ENCODE measurements at places on chromosomes 6 and 20.

GRCh38 chr20:49529470-49529869 lies 38.5 kb downstream of the PTGIS start:
- H3K36me3 ChIP-seq: no peaks in the 10 kb centered on the region
- no peak for DNase-seq
- no peak overlapping the region for H3K27ac ChIP-seq
- H3K4me3 ChIP-seq: no peak overlapping the region

DNA sequence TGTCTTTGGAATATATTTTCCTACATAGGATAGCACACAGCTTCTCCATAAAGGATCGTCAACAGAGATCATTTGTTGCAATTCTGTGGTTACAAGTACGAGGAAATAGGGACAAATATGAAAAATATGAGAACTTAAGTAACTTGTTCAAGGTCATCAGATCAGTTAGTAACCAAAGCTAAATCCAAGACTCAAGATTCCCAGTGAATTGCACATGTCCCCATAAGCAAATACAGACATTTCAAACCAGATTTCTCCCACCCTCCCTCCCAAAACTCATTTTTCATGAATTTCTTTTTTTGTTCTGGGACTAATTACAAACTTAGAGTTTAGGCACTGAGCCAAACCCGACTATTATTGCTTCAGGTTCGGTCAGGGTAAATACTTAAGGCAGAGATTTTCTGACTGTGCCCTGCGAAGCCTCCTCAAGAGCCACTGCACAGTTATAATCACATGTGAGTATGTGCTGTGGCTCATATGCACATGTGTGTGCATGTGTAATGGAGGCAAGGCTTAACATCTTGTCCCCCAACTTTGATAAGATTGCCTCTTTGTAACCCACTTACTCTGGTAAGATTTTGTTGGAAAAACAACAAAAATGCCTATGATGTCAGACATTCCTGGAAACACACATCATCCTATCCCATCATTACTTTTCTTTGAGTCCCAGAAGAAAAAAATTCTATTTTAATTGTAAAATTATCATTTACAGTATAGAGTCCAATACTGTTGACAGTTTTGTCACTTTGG lies 216.2 kb downstream of the CD83 start:
- no peaks in the 10 kb centered on the region for H3K4me1 ChIP-seq
- H3K4me3 ChIP-seq: no peak overlapping the region
- DNase-seq: no peak
- no peaks in the 10 kb centered on the region for H3K36me3 ChIP-seq

- H3K4me3 ChIP-seq: no peak overlapping the region
- no peak overlapping the region for H3K27ac ChIP-seq
- DNase-seq: no peak
- no peaks in the 10 kb centered on the region for H3K36me3 ChIP-seq
- no peaks in the 10 kb centered on the region for H3K4me1 ChIP-seq
Measured at GRCh38 chr6:56934876-56935275, 20.0 kb upstream of the BEND6 start.

DNA sequence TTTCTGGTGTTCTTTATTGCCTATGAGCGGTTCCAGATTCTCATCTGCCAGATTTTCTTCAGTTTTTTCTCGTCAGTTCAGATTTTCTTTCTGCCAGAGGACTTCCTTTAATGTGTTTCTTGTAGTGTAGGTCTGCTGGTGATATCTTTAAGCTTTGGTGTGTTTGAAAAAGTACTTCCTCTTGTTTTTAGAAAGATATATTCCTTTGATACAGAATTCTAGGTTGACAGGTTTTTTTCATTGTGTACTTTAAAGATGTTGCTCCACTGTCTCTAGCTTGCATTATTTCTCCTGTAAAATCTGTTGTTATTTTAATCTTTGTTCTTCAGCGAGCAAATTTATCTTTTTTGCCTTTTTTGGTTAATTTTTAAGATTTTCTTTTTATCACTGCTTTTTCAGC lies 36.9 kb downstream of the ASXL1 start:
- H3K36me3 ChIP-seq: no peaks in the 10 kb centered on the region
- H3K4me1 ChIP-seq: no peaks in the 10 kb centered on the region
- H3K27me3 ChIP-seq: no peaks in the 10 kb centered on the region

- H3K36me3 ChIP-seq: no peaks in the 10 kb centered on the region
- H3K4me1 ChIP-seq: peaks cover 5% of the 10 kb centered on the region
- no peak overlapping the region for H3K4me3 ChIP-seq
- no peak for DNase-seq
- H3K27me3 ChIP-seq: peaks cover 13% of the 10 kb centered on the region
Measured at GRCh38 chr6:168442646-168443045, 1.7 kb downstream of the SMOC2 start.

- H3K27me3 ChIP-seq: no peaks in the 10 kb centered on the region
- no peaks in the 10 kb centered on the region for H3K36me3 ChIP-seq
- no peak overlapping the region for H3K27ac ChIP-seq
- DNase-seq: no peak
Measured at GRCh38 chr6:162053084-162053483, 674.5 kb downstream of the PRKN start.

- no peak for DNase-seq
- no peak overlapping the region for H3K27ac ChIP-seq
- H3K4me1 ChIP-seq: 0 out of 2 replicates have a peak, but pooled peaks cover 1% of the 10 kb centered on the region
- H3K4me3 ChIP-seq: no peak overlapping the region
- no peaks in the 10 kb centered on the region for H3K36me3 ChIP-seq
- H3K27me3 ChIP-seq: peaks cover 19% of the 10 kb centered on the region
Measured at GRCh38 chr20:22452442-22453011, 131.8 kb downstream of the FOXA2 start.

DNA sequence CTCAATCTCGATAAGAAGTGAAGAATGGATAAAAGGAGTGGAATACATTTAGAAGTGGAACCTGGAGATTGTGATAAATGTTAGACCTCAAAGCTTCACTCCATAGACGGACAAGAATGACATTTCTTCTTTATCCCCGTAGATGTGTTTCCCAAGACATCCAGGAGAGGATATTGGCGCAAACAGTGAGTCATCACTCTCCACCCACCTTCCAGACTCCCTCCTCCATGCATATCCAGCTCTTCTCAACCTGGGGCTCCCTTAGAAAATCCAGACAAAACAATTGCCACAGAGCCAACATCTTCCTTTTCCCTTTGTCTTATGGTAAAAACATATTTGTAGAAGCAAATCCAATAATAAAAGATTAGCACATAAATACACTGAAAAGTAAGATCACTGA lies 586.1 kb downstream of the PTPRT start:
- no peak overlapping the region for H3K27ac ChIP-seq
- DNase-seq: no peak
- H3K4me3 ChIP-seq: no peak overlapping the region
- H3K4me1 ChIP-seq: no peaks in the 10 kb centered on the region
- H3K27me3 ChIP-seq: no peaks in the 10 kb centered on the region

- no peak overlapping the region for H3K4me3 ChIP-seq
- no peak overlapping the region for H3K27ac ChIP-seq
- no peaks in the 10 kb centered on the region for H3K36me3 ChIP-seq
- H3K4me1 ChIP-seq: no peaks in the 10 kb centered on the region
- DNase-seq: no peak
- no peaks in the 10 kb centered on the region for H3K27me3 ChIP-seq
Measured at GRCh38 chr6:101926149-101926925, 532.8 kb downstream of the GRIK2 start.

DNA sequence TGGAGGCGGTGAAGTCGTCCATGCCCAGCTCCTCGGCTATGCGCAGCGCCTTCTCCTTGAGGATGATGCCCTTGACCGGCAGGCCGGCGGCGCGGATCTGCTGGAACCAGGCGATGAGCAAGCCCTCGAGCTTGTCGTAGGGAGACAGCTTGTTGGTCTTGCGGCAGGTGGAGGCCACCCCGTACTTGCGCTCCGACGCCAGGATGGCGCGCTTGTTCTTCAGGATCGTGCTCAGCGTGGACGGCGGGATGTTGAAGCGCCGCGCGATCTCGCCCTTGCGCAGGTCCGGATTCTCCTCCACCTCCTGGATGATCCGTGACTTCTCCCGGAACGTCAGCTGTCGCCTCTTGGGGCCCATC lies 435 bp downstream of the CENPB start:
- 0 out of 2 replicates have a peak, but pooled peaks cover 3% of the 10 kb centered on the region for H3K36me3 ChIP-seq
- no peak overlapping the region for H3K27ac ChIP-seq
- no peaks in the 10 kb centered on the region for H3K27me3 ChIP-seq
- H3K4me3 ChIP-seq: peak overlapping the region; percentile 50
- DNase-seq: no peak

- no peak overlapping the region for H3K27ac ChIP-seq
- H3K36me3 ChIP-seq: peaks cover 8% of the 10 kb centered on the region
- no peaks in the 10 kb centered on the region for H3K4me1 ChIP-seq
- no peak for DNase-seq
- H3K27me3 ChIP-seq: no peaks in the 10 kb centered on the region
- no peak overlapping the region for H3K4me3 ChIP-seq
Measured at GRCh38 chr6:148535976-148536375, 193.3 kb downstream of the SASH1 start.

- H3K4me3 ChIP-seq: no peak overlapping the region
- H3K4me1 ChIP-seq: no peaks in the 10 kb centered on the region
Measured at GRCh38 chr20:20447196-20447595, 79.3 kb downstream of the INSM1 start.

GRCh38 chr20:44768854-44769480 lies 23.3 kb downstream of the KCNK15 start:
- no peak overlapping the region for H3K27ac ChIP-seq
- no peaks in the 10 kb centered on the region for H3K4me1 ChIP-seq
- no peaks in the 10 kb centered on the region for H3K36me3 ChIP-seq
- DNase-seq: no peak
- H3K27me3 ChIP-seq: no peaks in the 10 kb centered on the region

DNA sequence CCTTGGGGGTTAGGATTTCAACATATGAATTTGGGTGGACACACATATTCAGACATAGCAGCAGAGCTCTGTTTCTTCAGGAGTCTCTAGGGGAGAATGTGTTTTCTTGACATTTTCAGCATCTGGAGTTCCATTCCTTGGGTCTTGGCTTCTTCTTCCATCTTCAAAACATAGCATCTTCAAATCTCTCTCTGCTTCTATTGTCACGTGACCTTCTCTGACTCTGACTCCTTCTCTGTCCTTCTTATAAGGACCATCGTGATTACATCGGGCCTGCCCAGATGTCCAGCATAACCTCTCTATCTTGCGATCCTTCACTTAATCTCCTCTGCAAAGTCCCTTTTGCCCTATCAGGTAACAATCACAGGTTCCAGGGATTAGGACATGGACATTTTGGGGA lies 101.0 kb upstream of the CHD6 start:
- H3K27ac ChIP-seq: no peak overlapping the region
- H3K36me3 ChIP-seq: no peaks in the 10 kb centered on the region
- H3K27me3 ChIP-seq: no peaks in the 10 kb centered on the region
- no peaks in the 10 kb centered on the region for H3K4me1 ChIP-seq
- no peak overlapping the region for H3K4me3 ChIP-seq
- DNase-seq: no peak

DNA sequence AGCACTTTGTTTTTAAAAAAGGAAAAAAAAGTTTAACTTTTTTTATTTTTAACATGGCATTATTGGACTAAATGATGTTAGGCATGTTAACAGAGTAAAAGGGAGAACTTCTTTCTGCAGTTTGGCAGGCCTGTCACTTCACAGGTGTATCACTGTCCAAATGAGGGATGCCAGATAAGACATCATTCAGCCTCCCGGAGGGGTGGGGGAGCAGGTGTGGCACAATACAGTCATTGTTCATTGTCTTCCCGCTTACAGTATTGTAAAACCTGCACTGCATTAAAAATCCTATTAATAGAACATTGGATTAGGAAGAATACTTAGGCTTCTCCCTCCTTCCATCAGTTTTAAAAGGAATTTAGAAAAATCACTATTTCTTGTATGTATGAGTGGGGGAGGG lies 80.7 kb downstream of the CARMIL1 start:
- H3K4me3 ChIP-seq: no peak overlapping the region
- no peaks in the 10 kb centered on the region for H3K27me3 ChIP-seq
- no peak overlapping the region for H3K27ac ChIP-seq
- H3K4me1 ChIP-seq: peaks cover 2% of the 10 kb centered on the region
- H3K36me3 ChIP-seq: no peaks in the 10 kb centered on the region

- DNase-seq: no peak
- H3K36me3 ChIP-seq: 0 out of 2 replicates have a peak, but pooled peaks cover 2% of the 10 kb centered on the region
- no peak overlapping the region for H3K27ac ChIP-seq
- no peaks in the 10 kb centered on the region for H3K27me3 ChIP-seq
- H3K4me1 ChIP-seq: peaks cover 3% of the 10 kb centered on the region
Measured at GRCh38 chr20:38926934-38927616, 858 bp downstream of the FAM83D start.

- H3K4me1 ChIP-seq: peaks cover 8% of the 10 kb centered on the region
- no peak for DNase-seq
- no peak overlapping the region for H3K4me3 ChIP-seq
- no peak overlapping the region for H3K27ac ChIP-seq
Measured at GRCh38 chr6:111793711-111794111, 79.5 kb downstream of the FYN start.
